ENCODE measurements at places on chromosomes 7 and 10. TPM values are rescaled to one million over a fixed set of nuclear protein-coding genes. Genes with fewer than 3 reads are reported as not detected.

The CYP3A5 gene
- 0.22 TPM for total RNA-seq

The SUN1 gene
- total RNA-seq: 105 TPM

The CNNM1 gene
- total RNA-seq: 0.33 TPM

The SPDYE2B gene
- total RNA-seq: not detected

The TMEM120A gene
- total RNA-seq: 23.2 TPM

The C10orf105 gene
- total RNA-seq: 0.26 TPM

The NT5C3A gene
- 22.9 TPM for total RNA-seq
